Cardiac ventricle fibroblast (primary cell): ENCODE measurements at places on chromosomes 4 and X. TPM values are rescaled to one million over a fixed set of nuclear protein-coding genes. Genes with fewer than 3 reads are reported as not detected.

RRH gene
- total RNA-seq = 0.12 TPM in 1 of 2 replicates, not detected in the other

GLRA2 gene
- not detected in 2 replicates for total RNA-seq

UGT2B15 gene
- not detected in 2 replicates for total RNA-seq

PPP1R3F gene
- 4.5 and 7.2 TPM in 2 replicates for total RNA-seq

CORIN gene
- 0.25 and 2.0 TPM in 2 replicates for total RNA-seq

HELT gene
- total RNA-seq = not detected in 2 replicates

PAGE2 gene
- total RNA-seq = not detected in 2 replicates

NEIL3 gene
- 0.39 and 0.87 TPM in 2 replicates for total RNA-seq

SUPT20HL1 gene
- not detected in 2 replicates for total RNA-seq

H2BW2 gene
- not detected in 2 replicates for total RNA-seq

DOK7 gene
- not detected in 2 replicates for total RNA-seq
